ENCODE measurements at places on chromosomes 2 and 18.
A peak's percentile ranks its signal among the peaks of the same experiment; 100 is the strongest.

DNA sequence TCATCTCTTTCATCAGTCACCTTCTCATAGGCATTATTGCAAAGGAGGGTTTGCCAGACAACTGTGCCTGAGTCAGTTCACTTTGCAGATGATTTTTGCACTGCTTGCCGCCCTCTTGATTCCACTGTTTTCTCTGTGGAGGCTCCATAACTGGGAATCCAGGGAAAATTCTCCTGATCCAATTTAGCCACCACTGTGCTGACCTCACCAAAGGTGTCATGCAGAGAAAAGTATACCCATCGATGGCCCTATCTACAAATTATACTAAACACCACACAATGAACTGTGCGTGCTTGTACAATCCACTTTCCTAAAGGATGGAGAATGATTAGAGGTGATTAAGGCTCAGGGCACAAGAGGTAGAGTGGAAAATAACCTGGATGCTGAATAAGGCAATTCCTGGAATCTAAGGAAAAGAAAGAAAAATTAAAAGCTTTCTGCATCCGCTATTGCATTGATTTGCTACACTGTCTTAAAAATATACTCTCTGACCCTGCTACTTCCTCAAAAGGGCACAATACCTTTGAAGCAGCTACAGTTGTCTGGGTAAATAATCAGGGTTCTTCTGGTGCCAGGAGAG, 409.4 kb downstream of the RIT2 start:
- no peak for DNase-seq

GRCh38 chr2:189406586-189407233, 34.6 kb upstream of the WDR75 start:
- no peak for DNase-seq

DNA sequence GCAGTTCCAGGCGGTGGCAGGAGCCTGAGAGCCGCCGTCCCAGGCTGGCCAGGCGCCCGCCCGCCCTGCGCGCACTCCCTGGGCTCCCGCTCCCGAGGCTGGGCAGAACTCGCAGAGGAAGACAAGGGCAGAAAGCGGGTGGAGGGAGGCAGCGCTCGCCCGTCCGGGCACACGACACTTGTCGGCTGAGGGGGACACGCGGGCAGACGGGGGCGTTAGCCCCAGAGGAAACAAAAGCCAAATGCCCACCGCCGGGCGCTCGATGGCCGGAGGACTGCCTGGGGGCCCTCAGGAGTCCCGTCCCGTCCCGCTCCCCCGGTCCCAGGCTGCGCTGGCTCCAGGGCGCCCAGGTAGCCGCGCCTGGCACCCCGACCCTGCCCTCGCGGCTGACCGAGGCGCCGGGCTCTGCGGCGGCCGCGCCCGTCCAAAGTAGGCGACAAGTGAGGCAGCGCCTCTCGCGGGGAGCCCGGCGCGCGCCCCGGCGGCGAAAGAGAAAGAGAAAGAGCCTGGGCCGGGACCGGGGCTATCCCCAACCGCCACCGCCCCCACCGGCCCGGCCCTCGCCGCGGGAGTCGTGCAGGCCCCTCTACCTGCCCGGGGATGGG, 491 bp downstream of the L3MBTL4 start:
- DNase-seq, result no peak

- no peak for DNase-seq
Measured at GRCh38 chr2:1606046-1606400, 138.3 kb downstream of the PXDN start.

GRCh38 chr2:148167241-148167766, 146.4 kb downstream of the MBD5 start:
- no peak for DNase-seq

DNA sequence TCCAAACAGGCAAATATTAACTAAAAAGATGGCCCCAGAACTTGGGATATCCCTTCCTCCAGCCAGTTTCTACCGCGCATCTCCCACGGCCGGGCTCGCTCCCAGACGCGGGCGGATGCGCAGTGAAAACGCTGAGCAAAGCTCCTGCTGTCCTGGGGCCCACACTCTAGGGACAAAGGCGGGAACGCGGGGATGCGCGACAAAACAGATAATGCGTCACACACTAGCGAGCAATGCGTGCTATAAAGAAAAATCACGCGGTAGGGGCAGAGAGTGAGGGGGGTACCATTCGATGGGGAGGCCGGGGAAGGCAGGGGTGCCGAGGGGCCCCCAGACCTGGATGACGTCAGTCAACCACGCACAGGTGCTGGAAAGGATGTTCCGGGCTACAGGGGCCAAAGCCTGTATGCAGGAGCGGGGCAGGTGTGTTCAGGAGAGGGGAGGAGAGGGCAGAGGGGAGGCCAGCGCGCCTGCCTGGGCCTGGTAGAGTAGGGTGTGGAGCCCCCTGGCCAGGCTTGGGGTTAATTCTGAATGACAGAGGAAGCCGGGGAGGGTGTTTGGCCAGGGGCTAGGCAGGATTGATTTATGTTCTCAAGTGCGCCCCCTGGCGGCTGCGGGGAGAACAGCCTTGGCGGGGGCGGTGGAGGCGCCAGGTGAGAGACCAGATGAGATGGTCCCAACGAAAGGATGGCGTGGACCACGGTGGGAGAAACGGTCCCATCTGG, 14.9 kb upstream of the ITM2C start:
- DNase-seq, result peak; percentile 64

GRCh38 chr18:31040686-31041270, 1.8 kb downstream of the DSC3 start:
- no peak for DNase-seq
